ENCODE measurements at places on chromosomes 4 and X.
A peak's percentile ranks its signal among the peaks of the same experiment; 100 is the strongest.

DNA sequence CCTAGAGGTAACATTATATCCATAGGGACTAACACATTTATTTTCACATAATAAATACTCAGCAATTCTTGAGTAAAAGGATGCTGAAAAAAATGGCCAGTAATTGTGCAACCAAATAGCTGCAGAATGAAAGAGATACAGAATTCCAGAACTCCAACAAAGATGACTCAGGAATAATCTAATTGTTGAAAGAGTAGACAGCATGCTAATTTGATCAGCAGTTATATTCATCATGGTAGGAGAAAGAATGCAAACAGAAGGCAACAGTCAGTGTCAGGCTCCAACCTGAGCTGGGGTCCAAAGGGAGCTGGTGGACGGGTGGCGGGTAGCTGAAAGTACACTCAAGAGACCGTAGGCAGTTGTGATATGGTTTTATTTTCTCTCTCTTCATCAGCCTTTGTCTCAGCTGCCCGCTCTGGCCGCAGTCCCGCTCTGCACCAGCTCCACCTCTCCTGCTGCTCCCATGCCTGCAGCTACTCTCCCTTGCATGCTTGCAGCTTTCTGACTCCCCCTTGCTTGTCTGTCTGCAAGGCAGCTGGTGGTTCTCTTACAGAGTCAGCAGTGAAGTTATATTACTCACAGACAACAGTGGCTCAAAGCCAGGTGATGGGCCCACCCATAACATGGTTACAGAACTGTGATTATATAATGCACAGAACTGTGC lies 1150.1 kb downstream of the STIM2 start:
- no peak for DNase-seq

- DNase-seq = peak; percentile 78
Measured at GRCh38 chrX:47218280-47218919, at the start of gene CDK16. Gene CDK16, plus strand, starts transcription at chrX:47218681. Its CDS starts 4,877 bp downstream, at chrX:47223558.

DNA sequence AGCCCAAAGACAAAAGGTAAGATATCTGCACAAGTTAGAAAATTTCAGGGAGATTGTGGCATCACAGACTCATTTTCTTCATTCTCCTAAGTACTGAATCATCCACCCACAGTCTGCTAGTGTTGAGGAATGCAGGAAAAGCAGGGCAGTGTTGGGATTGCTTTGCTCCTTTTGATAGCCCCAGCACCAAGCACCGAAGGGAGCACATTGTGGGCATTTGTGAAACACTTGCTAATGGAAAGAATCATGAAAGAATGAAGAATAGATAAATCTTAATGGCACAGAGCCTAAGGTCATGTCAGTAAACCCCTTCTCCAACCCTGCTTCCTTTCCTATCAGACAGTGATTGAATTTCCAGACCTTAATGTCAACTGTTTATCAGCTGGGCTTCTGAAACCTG lies 103.1 kb upstream of the GPRIN3 start:
- DNase-seq = no peak

DNA sequence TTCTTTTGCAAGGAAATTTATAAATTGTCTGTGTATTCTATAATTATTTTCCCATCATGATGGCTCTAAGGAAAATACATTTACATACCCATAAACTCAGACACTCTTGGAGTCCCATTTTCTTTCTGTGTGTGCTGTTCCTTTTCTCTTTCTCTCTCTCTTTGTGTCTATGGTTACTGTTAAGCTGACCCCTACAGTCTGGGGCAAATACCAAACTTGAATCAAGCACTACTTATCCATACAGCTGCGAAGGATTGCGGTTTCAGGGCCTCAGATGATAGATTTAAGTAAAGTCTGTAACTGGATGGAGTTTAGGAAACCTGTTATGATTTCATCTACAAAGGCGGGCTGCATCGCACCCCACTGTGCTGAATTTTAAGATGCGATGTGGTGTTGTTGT lies 150.2 kb downstream of the SHROOM3 start:
- DNase-seq = no peak

DNA sequence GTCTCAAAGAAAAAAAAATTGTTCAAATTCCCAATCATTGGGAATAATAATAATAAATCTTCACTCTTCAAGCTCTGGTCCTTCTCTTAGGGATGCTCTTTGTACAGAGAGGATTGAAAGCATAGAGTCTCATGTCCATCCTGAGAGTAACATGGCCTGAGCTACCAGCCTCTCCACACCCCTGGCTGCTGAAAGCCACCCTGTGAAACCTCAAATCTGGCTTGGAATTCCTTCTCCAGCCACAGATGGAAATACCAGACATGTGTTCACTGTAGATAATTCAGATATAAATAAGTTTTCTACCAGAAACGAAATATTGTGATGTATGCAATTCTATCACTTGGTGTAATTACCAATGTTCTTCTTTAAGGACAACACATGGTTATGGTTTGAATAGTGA lies 140.6 kb downstream of the ARSF start:
- DNase-seq = no peak

DNA sequence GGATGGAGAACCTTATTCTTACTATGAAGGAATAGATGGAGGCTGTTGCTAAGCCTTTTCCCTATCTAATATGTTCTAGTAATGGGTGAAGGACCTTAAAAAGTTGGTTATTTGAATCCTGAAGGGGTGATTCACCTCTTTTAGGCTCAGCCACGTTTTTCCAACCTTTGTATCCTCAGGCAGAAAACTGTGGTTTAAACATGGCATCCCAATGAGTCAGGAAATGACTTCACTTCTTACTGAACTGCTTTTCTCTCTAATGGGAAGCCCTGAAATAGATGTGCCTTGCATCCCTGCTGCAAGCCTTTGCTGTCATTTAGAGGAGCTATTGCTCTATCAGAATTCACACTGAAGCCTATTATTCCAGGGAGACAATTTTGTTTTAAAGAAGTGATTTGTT lies 191.0 kb upstream of the ARX start:
- no peak for DNase-seq

DNA sequence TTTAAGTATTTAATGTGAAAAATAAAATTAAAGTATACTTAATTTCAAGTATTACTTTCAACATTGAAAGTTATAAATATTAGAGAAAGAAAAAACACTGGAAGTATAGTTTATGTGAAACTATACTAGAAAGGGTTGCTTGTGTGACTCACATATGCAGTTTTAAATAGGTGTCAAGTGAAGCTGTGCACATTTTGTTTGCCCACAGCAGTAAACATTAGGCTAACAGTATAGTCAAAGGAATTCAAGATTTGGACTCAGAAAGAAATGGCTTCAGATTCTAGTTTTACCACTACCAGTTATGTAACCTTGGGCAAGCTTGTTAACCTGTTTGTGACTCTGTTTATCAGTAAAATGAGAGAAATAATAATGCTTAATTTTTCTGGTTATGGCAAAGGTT lies 148.2 kb downstream of the FAM47B start:
- DNase-seq = no peak

DNA sequence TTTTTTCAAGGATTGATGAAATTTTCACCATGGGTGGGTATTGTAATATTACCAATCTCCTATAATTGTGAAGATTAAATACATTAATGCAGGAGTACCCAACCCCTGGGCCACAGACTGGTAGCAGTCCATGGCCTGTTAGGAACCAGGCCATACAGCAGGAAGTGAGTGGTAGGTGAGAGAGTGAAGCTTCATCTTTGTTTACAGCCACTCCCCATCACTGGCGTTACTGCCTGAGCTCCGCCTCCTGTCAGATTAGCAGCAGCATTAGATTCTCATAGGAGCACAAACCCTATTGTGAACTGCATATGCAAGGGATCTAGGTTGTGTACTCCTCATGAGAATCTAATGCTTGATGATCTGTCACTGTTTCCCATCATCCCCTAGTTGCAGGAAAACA lies 15.1 kb downstream of the RAPGEF2 start:
- DNase-seq = peak; percentile 17

DNA sequence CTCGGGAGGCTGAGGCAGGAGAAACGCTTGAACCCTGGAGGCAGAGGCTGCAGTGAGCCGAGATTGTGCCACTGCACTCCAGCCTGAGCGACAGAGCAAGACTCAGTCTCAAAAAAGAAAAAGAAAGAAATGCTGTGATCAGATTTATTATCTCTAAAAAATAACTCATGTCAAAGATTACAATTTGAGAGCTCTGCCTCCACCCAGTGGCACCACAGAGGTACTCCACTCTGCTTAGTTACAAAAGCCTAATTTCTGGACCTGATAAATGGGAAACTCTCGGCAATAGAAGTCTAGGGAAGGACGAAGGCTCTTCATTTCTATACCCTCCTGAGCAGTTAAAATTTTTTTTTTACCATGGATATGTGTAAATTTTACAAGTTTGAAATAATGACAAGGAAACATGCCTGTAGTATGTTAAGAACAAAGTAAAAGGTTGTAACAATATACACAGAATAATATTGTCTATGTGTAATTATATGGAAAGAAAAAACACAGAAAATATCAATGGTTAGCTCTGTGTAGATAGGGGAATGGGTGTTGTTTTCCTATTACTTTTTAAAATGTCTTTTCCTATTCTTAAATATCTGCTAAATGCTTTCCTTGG lies 149.8 kb downstream of the STIM2 start:
- DNase-seq = peak; percentile 62

- no peak for DNase-seq
Measured at GRCh38 chrX:125627676-125628075, 308.0 kb downstream of the TEX13C start.

- DNase-seq = no peak
Measured at GRCh38 chr4:118273642-118274041, 79.2 kb downstream of the PRSS12 start.

GRCh38 chrX:45070116-45071007 lies 130.3 kb downstream of the DIPK2B start:
- DNase-seq = peak; percentile 53

GRCh38 chrX:132631579-132632232 lies 142.9 kb upstream of the MBNL3 start:
- DNase-seq = peak; percentile 28

DNA sequence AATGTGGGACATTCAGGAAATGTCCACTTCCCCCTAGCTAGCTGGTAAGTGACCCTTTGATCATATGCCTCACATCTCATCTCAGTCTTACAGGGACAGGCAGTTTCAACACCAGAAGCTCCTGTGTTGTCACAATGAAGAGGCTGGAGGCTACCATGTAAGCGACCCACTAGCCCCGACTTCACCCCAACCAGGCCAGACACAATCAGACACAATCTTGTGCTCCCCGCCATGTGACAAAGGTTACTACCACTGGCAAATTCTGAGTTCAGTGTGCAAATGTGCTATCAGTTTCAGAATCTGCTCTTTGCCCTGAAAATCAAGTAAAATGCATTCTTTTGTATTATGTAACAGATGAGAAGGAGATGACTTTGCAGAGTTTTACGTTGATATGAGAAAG lies 56.9 kb upstream of the STS start:
- DNase-seq = no peak

DNA sequence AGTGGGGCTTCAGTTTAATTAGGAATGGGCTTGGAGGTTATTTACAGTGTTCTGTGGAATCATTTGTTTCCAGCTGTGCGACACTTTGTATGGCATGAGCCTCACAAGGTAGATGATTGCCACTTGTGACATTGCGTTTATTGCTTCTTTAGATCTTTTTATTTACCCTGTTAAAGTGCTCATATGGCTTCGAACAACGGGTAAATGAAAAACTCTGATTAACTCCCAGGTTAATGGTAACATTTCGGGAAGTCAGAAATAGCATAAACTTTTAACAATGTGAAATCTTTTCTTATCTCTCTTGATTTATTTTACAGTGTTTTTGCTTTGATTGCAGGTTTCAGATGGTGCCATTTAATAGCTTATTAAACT lies 494.3 kb downstream of the IDS start:
- no peak for DNase-seq

DNA sequence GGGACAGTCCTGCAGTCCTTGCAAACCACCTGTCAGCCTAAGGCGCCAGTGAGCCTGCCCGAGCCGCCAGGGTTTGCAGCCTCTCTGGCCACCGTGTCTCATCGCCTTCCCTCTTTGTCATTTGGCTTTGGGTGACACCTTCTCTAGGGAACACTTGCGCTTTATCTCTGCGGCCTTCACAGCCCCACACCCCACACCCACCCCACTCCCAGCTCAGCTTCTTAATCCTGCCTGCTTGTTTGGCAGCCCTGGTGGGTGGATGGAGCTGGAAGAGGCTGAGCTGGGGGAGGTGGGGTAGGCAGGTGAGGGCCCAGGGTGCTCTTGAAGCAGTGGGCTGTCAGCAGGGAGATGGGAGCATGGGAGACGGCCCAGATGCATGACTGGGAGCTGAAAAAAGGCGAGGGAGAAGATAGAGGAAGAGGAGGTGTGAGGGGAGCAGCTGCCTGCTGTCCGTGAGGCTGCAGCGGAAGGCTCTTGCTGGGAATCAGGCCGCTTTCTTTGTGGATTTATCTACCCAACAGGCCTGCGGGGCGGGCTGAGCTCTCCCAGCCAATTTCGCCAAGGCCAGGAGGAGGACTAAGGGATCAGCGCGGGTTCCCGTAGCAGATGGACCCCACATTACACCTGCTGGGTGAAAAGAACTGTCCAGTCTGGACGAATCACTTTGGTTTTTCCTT lies 97.5 kb upstream of the STOX2 start:
- DNase-seq = no peak

- DNase-seq = no peak
Measured at GRCh38 chr4:62835631-62836030, 1573.6 kb downstream of the TECRL start.

DNA sequence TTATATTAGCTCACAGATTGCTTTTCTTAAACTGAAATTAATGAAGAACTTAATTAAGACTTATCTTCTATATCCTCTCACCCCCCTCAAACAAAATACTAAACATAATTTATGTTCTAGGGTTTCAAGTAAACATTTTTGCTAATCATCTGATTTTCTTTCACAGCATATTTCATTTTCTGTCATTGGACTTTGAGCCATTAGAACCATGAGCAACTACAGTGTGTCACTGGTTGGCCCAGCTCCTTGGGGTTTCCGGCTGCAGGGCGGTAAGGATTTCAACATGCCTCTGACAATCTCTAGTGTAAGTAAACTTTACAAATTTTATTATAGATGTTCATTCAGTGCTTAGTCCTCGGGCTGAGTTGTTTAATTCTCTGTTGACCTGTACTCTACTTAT lies 3.3 kb downstream of the PDLIM5 start:
- no peak for DNase-seq

- DNase-seq = no peak
Measured at GRCh38 chr4:61923179-61923578, 723.1 kb downstream of the ADGRL3 start.

GRCh38 chr4:87387237-87387636 lies 3.8 kb downstream of the HSD17B11 start:
- no peak for DNase-seq

GRCh38 chr4:73573794-73574528 lies 46.3 kb downstream of the RASSF6 start:
- DNase-seq = peak; percentile 5

DNA sequence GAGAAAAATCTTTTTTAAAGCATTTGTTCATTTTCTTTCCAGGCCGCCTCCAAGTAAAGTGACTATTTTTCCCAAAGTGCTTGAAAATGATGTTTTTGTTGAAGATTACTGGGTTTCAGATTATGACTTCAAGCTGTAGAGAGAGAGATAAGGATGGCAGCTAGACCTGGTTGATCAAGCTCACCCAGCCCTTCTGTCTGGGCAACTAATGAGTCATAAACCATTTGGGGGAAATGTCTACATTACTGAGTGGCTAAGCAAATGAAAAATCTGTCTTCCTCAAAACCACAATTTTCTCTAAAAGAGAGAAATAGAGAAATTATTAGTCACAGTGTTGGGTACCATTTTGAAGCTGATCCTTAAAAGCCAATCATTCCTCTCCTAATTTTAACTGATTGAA lies 355.4 kb upstream of the CPEB2 start:
- DNase-seq = no peak
